ENCODE measurements at places on chromosomes 4 and X.

- no peak for DNase-seq
Observed at GRCh38 chr4:41268721-41269517, 12.2 kb downstream of the UCHL1 start.

DNA sequence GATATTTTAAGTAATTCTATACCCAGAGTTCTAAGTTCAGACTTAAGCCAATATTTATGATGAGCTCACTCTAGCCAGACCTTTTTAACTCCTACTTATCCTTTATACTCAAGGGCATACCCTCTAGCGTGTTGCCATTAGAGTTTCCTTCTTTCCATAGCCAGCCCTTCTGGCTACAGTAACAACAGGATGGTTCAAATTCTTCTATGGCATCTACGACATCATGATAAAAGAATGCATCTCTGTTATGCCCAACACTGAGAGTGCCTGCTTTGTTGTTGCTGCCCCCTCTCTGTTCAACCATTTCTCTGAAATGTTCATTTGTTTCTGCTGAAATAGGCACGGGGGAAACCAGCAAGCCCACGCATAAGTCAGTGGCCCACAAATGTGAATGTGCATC lies 104.5 kb downstream of the UBE2NL start:
- no peak for DNase-seq

- no peak for DNase-seq
Observed at GRCh38 chrX:78658414-78658813, 714 bp downstream of the RTL3 start.

DNA sequence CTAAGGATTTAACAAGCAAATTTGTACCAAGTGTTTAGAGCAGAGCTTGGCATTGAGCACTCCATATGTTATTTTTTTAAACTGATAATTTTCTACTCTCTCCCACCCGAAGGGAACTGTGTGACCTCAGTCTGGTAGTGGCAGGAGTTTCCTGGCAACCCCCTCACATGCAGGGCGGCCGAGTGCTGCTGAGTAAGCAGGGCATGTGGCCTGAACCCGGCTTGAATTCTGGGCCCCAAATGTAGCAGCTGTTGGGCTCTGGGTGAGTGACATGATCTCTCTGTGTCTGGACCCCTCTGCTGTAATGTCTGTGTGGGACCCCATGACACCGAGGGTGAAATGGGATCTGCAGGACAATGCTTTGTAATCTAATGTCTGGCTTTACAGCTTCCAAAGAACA lies 13.6 kb upstream of the C4orf50 start:
- no peak for DNase-seq

GRCh38 chrX:50075630-50076339 lies 125.0 kb downstream of the AKAP4 start:
- no peak for DNase-seq

- DNase-seq, result no peak
Observed at GRCh38 chr4:130077275-130077674, 981.3 kb downstream of the C4orf33 start.

DNA sequence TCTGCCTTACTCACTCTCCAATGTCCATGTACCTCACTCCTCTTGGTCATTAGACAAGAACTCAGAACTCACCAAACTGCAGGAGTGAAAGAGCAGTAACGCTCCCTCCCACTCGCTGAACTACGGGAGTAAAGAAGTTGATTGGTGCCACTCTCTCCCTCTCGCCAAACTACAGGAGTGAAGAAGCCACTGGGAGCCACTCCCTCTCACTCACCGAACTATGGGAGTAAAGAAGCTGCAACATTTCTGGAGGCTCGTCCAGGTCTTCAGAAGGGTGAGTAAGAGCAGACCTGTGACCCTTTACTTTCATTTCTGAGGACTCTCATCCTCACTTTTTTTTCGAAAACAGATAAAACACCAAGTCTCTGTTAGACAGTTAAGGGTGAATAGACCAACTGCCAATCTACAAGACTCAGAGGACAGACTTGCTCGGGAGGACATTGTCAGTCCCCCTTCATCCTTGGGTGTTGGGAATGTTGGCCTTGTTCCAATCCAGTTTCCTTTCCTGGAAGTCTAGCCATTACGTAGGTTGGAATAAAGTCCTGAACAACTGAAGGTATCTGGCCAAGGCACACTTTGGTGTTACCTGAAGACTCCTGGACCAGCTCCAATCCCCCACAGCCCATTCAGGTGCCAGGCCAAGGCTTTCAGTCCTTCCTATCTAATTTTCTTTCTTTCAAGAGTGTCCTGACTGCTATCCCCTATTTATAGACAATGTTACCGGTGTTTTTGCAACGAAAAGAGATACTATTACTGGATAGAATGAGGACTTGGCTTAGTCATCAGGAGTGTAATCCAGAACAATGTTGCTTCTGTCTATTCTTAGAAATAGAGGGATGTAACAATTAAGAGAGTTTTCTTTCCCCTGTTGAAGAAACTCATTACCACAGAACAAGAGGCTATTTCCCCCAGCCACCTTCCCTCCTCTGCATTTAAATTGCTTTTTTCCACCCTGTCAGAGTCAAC lies 11.0 kb upstream of the COL25A1 start:
- no peak for DNase-seq

DNA sequence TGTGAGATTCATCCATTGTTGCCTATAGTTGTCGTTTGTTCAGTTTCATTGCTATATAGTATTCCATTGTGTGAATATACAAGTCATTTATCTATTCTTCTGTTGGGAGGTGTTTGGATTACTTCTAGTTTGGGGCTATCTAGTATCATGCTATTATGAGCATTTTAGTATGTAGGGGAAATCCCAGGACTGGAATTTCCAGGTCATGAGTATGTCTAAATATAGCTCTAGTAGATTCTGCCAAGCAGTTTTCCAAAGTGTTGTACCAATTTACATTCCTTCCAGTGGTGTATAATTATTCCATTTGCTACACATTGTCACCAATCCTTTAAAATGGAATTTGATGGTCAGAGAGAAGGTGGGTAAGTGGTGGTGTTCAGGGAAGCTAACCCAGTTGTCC lies 30.1 kb downstream of the EGFL6 start:
- DNase-seq, result no peak

DNA sequence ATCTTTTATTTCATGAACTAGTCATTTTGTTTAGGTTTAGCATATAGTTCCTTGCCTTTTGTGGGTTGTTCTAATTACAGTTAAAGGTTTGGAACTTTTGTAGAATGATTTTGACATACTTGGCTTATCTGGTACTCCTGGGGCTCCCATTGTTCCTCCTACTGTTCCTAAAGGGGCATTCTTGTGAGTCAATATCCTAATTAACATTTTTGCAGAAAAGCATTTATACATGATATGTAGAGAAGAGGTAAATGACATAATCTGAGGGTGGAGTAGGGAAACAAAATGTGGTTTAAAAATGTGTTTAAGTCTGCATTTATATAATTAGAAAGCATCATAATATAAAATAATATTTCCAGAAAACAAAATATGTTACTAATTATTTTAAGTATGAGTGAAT lies 529.2 kb downstream of the FAT4 start:
- DNase-seq, result no peak

- no peak for DNase-seq
Observed at GRCh38 chr4:80726471-80726870, 304.0 kb upstream of the BMP3 start.

- no peak for DNase-seq
Observed at GRCh38 chr4:45438047-45438446, 685.8 kb downstream of the GABRG1 start.

All from Ammon's horn (tissue), 1 donor.